Karpas-422 (cell line): ENCODE measurements at places on chromosomes 16 and 17. TPM values are rescaled to one million over a fixed set of nuclear protein-coding genes. Genes with fewer than 3 reads are reported as not detected.

DNA sequence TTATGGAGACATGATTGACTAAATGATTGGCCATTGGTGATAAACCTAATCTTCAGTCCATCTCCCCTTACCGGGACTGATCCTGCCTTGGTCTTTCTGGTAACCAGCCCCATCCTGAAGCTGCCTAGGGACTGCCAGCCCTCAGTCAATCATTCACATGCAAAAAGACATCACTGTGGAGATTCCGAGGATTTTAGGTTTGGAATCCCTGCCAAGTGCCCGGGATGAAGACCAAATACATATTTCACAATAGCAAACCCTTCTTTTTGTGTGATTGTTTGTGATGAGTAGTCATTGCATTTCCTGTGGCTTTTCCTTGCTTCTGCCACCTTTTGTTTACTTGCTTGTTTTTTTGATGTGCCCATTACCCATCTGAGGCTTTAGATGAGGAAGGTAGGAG is 44.0 kb downstream of the EPN2 start:
- no peak overlapping the region for H3K27ac ChIP-seq
- DNase-seq = no peak
- H3K4me1 ChIP-seq = peaks cover 26% of the 10 kb centered on the region
- H3K36me3 ChIP-seq = no peaks in the 10 kb centered on the region
- no peak overlapping the region for H3K4me3 ChIP-seq

GRCh38 chr16:12059216-12059769 is 82.8 kb downstream of the SNX29 start:
- H3K27ac ChIP-seq = peak overlapping the region; percentile 81
- H3K36me3 ChIP-seq = no peaks in the 10 kb centered on the region
- H3K4me1 ChIP-seq = peaks cover 23% of the 10 kb centered on the region
- peak; percentile 59 for DNase-seq

C17orf107 gene
- total RNA-seq = 0.26 and 0.43 TPM in 2 replicates

DNA sequence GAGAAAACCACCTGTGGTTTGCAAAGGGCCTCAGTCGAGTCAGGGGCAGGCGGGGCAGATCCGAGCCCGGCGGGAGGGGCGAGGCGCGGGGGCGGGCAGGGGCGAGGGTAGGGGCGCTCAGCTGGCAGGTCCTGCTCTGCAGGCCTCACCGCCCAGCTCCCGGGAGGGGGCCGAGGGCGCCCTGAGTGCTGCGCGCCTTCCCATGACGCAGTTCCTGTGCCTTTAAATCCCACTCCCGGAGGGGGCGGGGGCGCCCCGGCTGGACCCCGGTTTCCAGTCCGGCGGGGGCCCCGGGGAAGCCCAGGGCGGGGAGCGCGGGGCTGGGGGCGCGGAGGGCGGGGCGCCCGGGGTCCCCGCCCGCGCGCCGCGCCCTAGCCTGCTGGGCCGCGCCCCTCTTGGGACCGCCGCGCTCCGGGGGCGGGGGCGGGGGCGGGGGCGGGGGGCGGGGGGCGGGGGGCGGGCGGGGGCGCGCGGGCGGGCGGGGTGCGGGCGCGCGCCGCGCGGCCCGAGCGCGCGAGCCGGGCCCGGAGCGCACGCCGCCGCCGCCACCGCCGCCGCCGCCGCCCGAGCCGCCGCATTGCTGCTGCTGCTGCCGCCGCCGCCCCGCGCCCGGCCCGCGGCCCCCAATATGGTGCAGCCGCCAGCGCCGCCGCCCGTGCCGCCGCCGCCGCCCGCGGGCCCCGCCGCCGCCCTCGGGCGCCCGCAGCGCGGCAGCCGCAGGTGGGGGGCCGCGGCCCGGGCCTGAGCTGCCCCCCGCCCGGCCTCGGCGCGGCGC is at the start of gene JPH3:
JPH3 (plus strand) TSS at position 508 of the 775 bp plus-strand sequence. CDS start 639 bp downstream, outside the sequence.
- no peaks in the 10 kb centered on the region for H3K4me1 ChIP-seq
- no peak within 1 kb of the TSS for H3K4me3 ChIP-seq

- peak overlapping the region; percentile 82 for H3K27ac ChIP-seq
- no peaks in the 10 kb centered on the region for H3K27me3 ChIP-seq
- peak; percentile 91 for DNase-seq
- H3K4me3 ChIP-seq = peak overlapping the region; percentile 84
These were observed 618 bp downstream of the TRIM47 start for GRCh38 chr17:75877752-75878173.

GRCh38 chr17:76467809-76468633 is 618 bp downstream of the AANAT start:
- no peak overlapping the region for H3K27ac ChIP-seq
- peaks cover 28% of the 10 kb centered on the region for H3K4me1 ChIP-seq
- H3K4me3 ChIP-seq = peak overlapping the region; percentile 38; the same call in 1 of the 2 replicates
- DNase-seq = peak; percentile 69

- no peak for DNase-seq
- H3K36me3 ChIP-seq = no peaks in the 10 kb centered on the region
- no peaks in the 10 kb centered on the region for H3K27me3 ChIP-seq
- no peak overlapping the region for H3K4me3 ChIP-seq
These were observed 419.1 kb downstream of the MAF start for GRCh38 chr16:79181419-79181818.

DNA sequence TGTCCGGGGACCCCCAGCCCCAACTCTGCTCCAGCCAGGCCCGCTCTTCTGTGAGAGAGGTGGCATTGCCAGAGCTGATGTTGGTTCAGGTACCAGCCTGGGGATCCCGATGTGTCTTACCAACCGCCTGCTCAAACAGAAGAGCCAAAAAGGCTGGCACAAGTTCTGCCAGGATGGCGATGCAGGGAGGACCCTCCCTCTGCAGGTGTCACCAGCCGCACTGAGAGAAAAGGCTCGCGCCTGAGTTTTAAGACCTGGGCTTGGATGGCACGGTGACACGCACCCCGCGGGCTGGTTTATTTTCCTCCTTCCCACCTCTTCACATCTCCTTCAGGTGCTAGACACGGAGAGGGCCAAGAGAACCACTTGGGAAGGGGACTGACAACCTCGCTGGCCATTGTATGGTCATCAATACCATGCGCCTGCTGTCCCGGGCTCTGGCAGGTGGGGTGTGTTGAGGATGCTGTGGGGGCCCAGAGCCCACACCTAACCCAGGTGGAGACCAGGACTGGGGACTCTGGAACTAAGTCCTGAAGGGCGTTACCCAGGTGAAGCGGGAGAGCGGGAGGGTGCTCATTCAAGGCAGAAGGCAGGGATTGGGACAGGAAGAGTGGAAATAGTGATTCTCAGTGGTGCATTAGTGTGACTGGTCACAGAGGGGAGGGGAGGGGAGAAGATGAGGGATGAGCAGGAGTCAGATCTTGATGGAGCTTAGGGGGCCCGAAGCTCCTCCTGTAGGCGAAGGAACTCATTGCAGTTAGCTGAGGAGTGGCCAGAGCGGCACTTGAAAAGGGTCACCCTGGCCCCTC is 16.3 kb downstream of the FOXJ1 start:
- peak; percentile 72 for DNase-seq
- H3K27me3 ChIP-seq = no peaks in the 10 kb centered on the region
- H3K4me1 ChIP-seq = peaks cover 12% of the 10 kb centered on the region

MRPL27 gene
- 22.3 and 48.6 TPM in 2 replicates for total RNA-seq
